ENCODE measurements at places on chromosomes 1 and 21. TPM values are rescaled to one million over a fixed set of nuclear protein-coding genes. Genes with fewer than 3 reads are reported as not detected.

GRCh38 chr1:232305050-232305449 is 324.9 kb downstream of the SIPA1L2 start:
- no peaks in the 10 kb centered on the region for H3K36me3 ChIP-seq
- H3K27ac ChIP-seq: no peak overlapping the region
- H3K4me1 ChIP-seq: no peaks in the 10 kb centered on the region
- H3K4me3 ChIP-seq: no peak overlapping the region
- no peak for DNase-seq

GRCh38 chr1:35184495-35185199 is 8.3 kb downstream of the SFPQ start:
- DNase-seq: no peak
- H3K36me3 ChIP-seq: peaks cover 97% of the 10 kb centered on the region
- H3K4me1 ChIP-seq: peaks cover 13% of the 10 kb centered on the region
- no peaks in the 10 kb centered on the region for H3K27me3 ChIP-seq

- H3K27ac ChIP-seq: no peak overlapping the region
- H3K27me3 ChIP-seq: no peaks in the 10 kb centered on the region
- no peaks in the 10 kb centered on the region for H3K4me1 ChIP-seq
- no peak overlapping the region for H3K4me3 ChIP-seq
Measured at GRCh38 chr21:20261364-20261763, 736.8 kb upstream of the NCAM2 start.

DNA sequence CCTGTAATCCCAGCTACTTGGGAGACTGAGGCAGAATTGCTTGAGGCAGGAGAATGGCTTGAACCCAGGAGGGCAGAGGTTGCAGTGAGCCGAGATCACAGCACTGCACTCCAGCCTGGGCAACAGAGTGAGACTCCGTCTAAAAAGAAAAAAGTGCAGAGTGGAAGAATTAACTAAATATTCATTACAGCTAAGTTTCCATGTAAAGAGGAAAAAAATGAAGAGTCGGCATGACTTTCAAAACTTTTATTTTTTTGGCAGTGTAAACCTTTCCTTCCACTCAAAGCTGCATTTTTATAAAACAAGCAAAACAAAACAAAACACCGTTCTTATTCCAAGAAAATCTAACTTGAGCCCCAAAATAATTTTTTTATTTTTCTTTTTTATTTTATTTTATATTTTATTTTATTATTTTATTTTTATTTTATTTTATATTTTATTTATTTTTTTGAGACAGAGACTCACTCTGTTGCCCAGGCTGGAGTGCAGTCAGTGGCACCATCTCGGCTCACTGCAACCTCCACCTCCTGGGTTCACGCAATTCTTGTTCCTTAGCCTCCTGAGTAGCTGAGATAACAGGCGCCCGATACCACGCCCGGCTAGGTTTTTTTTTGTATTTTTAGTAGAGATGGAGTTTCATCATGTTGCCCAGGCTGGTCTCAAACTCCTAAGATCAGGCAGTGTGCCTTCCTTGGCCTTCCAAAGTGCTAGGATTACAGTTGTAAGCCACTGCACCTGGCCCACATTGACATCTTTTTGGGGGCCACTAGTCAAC is 62.9 kb downstream of the PACC1 start:
- no peak overlapping the region for H3K4me3 ChIP-seq
- no peaks in the 10 kb centered on the region for H3K4me1 ChIP-seq

- H3K27me3 ChIP-seq: no peaks in the 10 kb centered on the region
- no peak overlapping the region for H3K27ac ChIP-seq
Measured at GRCh38 chr1:82843876-82844275, 1043.1 kb downstream of the ADGRL2 start.

GRCh38 chr1:235295902-235296350 is 32.1 kb downstream of the ARID4B start:
- DNase-seq: peak; percentile 81
- no peaks in the 10 kb centered on the region for H3K36me3 ChIP-seq
- no peaks in the 10 kb centered on the region for H3K27me3 ChIP-seq

GRCh38 chr1:231139125-231139649 is 22.7 kb upstream of the TRIM67 start:
- DNase-seq: no peak
- no peaks in the 10 kb centered on the region for H3K4me1 ChIP-seq
- H3K27me3 ChIP-seq: peaks cover 18% of the 10 kb centered on the region
- H3K27ac ChIP-seq: no peak overlapping the region
- H3K4me3 ChIP-seq: no peak overlapping the region
- no peaks in the 10 kb centered on the region for H3K36me3 ChIP-seq

- no peaks in the 10 kb centered on the region for H3K27me3 ChIP-seq
- H3K4me3 ChIP-seq: no peak overlapping the region
- H3K36me3 ChIP-seq: peaks cover 17% of the 10 kb centered on the region
- H3K4me1 ChIP-seq: no peaks in the 10 kb centered on the region
- no peak overlapping the region for H3K27ac ChIP-seq
Measured at GRCh38 chr1:154208677-154209388, 2.7 kb upstream of the CFAP141 start.

DNA sequence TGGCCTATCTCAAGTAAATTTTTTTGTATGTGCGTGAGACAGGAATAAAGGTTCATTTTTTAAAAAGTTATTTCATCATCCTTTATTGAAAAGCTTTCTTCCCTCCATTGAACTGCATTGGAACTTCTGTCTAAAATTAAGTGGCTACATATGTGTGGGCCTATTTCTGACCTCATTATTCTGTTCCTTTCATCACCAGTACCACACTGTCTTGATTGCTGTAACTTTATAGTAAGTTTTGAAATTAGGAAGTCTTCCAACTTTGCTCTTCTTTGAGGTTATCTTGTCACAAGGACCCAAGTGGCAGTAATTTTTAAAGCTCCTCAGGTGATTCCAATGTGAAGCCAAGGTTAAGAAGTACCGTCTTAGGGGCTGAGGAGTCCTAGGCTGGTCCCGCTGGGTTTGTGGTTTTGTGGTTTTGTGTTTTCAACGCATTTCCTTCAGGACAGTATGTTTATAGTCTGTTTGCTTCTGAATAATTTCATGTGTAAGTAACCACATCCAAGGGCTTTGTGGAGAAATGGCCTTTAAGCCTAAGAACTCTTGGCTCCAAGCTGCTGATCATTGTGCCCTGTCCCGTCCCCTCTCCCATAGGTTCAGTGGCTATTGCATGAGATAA is 12.4 kb upstream of the SCAF4 start:
- no peak overlapping the region for H3K4me3 ChIP-seq
- no peaks in the 10 kb centered on the region for H3K36me3 ChIP-seq
- H3K27ac ChIP-seq: no peak overlapping the region
- no peaks in the 10 kb centered on the region for H3K27me3 ChIP-seq

- no peaks in the 10 kb centered on the region for H3K36me3 ChIP-seq
- DNase-seq: no peak
- H3K4me3 ChIP-seq: no peak overlapping the region
Measured at GRCh38 chr1:37560401-37561132, 3.8 kb downstream of the DNALI1 start.

DNA sequence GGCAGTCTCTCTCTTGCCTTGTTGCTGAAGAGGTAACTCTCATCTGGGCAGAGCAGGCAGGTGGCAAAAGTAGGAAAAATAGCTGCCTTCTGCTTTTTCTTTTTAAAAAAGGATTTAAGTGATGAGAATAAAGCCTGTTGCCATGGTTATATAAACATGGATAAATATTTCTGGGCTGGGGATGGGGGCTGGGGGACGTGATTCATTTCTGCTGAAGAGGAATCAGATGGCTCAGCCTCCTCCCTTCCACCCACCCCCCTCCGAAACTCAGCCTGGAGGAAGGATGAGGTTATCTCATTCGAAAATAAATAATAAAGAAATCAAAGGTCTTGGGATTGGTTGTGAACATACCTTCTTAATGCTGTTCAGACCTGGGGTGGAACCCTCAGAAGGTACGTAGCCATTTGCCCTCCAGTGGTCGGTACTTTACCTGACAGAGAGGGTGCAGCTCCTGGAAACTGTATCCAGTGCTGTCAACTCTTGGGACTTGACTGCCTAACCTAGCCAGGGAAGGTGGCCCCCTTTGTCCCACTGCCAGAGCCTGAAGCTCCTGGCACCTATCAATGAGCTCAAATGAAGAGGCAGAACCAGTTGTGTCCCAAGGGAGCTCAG is 3.8 kb upstream of the INKA2 start:
- peaks cover 29% of the 10 kb centered on the region for H3K27me3 ChIP-seq
- H3K27ac ChIP-seq: no peak overlapping the region
- no peak overlapping the region for H3K4me3 ChIP-seq
- peaks cover 10% of the 10 kb centered on the region for H3K4me1 ChIP-seq

GRCh38 chr1:8223526-8223925 is 94.4 kb upstream of the SLC45A1 start:
- no peak overlapping the region for H3K27ac ChIP-seq
- no peaks in the 10 kb centered on the region for H3K36me3 ChIP-seq
- H3K27me3 ChIP-seq: no peaks in the 10 kb centered on the region
- no peak overlapping the region for H3K4me3 ChIP-seq
- H3K4me1 ChIP-seq: peaks cover 25% of the 10 kb centered on the region

Gene TNFSF18
- total RNA-seq: not detected

DNA sequence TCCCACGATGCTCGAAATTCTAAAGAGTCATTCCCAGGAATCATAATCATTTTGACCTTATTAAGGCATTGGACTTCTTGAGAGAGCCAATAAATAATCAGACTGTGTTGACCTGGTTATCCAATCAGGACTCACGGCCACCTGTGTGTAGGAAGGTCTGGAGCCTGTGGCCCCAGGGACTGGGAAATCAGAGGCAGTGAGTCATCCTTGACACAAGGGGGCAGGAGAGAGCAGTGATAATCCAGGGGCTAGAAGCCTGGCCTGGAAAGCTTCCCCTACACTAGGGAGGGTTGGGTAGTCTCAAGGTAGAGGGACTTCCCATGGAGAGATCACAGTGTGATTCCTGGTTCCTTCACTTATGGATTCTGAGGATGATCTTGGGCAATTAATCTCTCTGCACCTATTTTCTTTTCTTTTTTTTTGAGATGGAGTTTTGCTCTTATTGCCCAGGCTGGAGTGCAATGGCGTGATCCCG is 4.7 kb downstream of the MR1 start:
- DNase-seq: peak; percentile 60
- H3K4me1 ChIP-seq: peaks cover 21% of the 10 kb centered on the region
- no peak overlapping the region for H3K4me3 ChIP-seq
- H3K36me3 ChIP-seq: no peaks in the 10 kb centered on the region
- no peaks in the 10 kb centered on the region for H3K27me3 ChIP-seq
- no peak overlapping the region for H3K27ac ChIP-seq

Gene HIVEP3
- total RNA-seq: 11.0 TPM

Gene SPATA21
- not detected for total RNA-seq

Gene HSD3B1
- total RNA-seq: not detected

Gene ITLN2
- not detected for total RNA-seq

- no peak overlapping the region for H3K4me3 ChIP-seq
- H3K4me1 ChIP-seq: peaks cover 7% of the 10 kb centered on the region
- H3K27me3 ChIP-seq: no peaks in the 10 kb centered on the region
- no peaks in the 10 kb centered on the region for H3K36me3 ChIP-seq
- no peak overlapping the region for H3K27ac ChIP-seq
Measured at GRCh38 chr1:65163201-65163805, 15.3 kb downstream of the AK4 start.

Gene SELE
- not detected for total RNA-seq

Gene PDC
- not detected for total RNA-seq

DNA sequence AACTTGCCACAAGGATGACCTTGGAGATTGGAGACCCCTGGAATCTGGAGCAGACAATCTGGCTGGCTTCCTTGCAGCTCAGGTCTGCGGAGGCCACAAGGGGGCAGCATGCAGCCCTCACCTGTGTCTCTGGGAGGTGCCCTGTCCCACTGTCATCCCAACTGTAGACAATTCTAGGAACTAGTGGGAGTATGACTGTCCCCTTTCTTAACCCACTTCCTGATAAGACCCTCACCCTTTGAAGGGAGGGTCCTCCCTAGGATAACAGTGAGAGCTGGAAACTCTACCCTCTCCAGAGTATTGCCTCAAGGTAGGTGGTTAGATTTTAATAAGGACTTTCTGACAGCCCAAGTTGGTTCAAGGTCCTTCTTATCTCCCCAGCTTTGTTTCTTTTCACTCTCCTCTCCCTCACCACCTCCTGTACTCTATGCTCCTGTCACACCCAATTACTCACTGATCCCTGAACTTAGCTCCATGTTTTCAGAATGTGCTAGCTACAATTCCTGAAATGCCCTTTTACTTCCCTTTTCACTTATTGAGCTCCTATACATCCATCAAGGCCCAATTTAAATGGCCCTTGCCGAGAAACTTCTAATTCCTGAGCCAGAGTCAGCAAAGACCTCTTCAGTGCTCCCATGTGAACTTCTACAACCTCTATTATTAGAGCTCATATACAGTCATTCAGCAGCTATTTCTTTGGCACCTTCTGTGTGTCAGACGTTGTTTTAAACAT is 9.2 kb upstream of the KCNQ4 start:
- H3K4me1 ChIP-seq: no peaks in the 10 kb centered on the region
- H3K27me3 ChIP-seq: no peaks in the 10 kb centered on the region
- H3K27ac ChIP-seq: no peak overlapping the region
- peak; percentile 68 for DNase-seq

DNA sequence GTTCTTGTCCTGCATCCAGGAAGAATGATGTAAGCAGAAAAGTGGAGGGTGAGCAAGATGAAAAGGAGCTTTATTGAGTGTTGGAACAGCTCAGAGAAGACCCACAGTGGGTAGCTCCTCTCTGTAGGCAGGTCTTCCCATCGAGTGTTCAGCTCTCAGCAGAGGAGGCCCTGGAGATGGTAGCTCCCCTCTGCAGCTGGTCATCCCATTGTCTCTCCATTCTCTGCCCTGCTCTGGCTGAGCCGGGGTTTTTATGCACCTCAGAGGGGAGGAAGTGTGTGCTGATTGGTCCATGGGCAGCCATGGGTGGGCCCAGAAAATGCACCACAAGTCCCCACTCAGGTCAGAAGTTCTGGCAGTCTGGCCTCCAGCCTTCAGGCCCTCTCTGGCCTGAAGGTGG is 713.7 kb downstream of the MATN1 start:
- no peak overlapping the region for H3K4me3 ChIP-seq
- DNase-seq: no peak
- peaks cover 58% of the 10 kb centered on the region for H3K4me1 ChIP-seq
- H3K27ac ChIP-seq: no peak overlapping the region

DNA sequence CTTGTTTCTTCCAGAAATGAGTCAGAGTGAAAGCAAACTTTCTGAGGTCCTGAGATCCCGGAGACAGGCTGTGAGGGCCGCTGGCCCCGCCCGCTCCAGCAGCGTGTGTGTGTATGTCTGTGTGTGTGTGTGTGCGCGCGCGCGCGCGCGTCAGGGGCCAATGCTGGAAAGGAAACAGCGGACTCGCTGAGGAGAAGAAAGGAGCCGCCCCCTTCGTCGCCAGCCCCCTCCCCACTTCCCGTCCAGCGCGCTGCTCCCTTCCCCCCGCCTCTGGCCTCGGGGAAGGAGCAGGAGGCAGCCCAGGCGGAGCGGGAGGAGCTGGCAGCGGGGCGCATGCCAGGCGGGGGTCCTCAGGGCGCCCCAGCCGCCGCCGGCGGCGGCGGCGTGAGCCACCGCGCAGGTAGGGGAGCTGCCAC is at the start of gene DISC1:
Gene DISC1 (plus strand): TSS at position 256 of the 416 bp plus-strand sequence. CDS start 78 bp downstream, at position 334.
- peaks cover 13% of the 10 kb centered on the region for H3K4me1 ChIP-seq
- peak; percentile 84 for DNase-seq

Gene CYP4A11
- not detected for total RNA-seq

- peaks cover 58% of the 10 kb centered on the region for H3K27me3 ChIP-seq
- no peak overlapping the region for H3K4me3 ChIP-seq
- no peaks in the 10 kb centered on the region for H3K4me1 ChIP-seq
- no peak overlapping the region for H3K27ac ChIP-seq
Measured at GRCh38 chr1:157234705-157235273, 96.6 kb upstream of the ETV3 start.

Gene CFHR2
- not detected for total RNA-seq

- H3K27me3 ChIP-seq: no peaks in the 10 kb centered on the region
- H3K36me3 ChIP-seq: peaks cover 3% of the 10 kb centered on the region
- no peaks in the 10 kb centered on the region for H3K4me1 ChIP-seq
- no peak overlapping the region for H3K27ac ChIP-seq
- DNase-seq: no peak
Measured at GRCh38 chr1:184743062-184743756, 11.4 kb downstream of the EDEM3 start.

- H3K4me3 ChIP-seq: peak overlapping the region; percentile 63
- no peaks in the 10 kb centered on the region for H3K27me3 ChIP-seq
- no peak for DNase-seq
- H3K36me3 ChIP-seq: no peaks in the 10 kb centered on the region
- H3K27ac ChIP-seq: peak overlapping the region; percentile 64
Measured at GRCh38 chr1:24417681-24418080, 2.1 kb downstream of the NIPAL3 start.
